ENCODE measurements at places on chromosomes 7 and 10. TPM values are rescaled to one million over a fixed set of nuclear protein-coding genes. Genes with fewer than 3 reads are reported as not detected.

The NUDT13 gene
- total RNA-seq, result 1.5 TPM

DNA sequence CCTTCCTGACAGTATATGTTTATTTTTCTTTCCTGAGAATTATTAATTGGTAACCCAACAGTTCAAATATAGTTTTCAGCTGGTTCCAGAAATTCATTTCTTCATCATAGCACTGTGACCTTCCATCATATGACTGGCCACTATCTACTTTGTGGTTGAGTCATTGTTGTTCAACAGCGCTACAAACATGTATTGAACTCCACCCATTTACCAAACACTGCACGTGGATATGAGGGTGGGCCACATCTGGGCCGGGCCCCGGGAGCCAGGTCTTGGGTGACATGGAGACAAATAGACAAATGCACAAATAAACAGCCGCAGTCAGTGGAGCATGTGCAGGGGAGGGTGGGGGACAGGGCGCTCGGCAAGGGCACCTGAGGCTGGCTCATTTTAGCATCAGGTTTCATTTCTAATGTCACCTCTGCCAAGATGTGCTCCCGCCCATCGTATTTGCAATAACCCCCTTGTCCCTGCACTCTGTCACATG lies 24.0 kb upstream of the EEPD1 start:
- peak; percentile 68 for DNase-seq
- H3K36me3 ChIP-seq, result no peaks in the 10 kb centered on the region
- peaks cover 31% of the 10 kb centered on the region for H3K4me1 ChIP-seq
- H3K4me3 ChIP-seq, result no peak overlapping the region
- peak overlapping the region; percentile 89 for H3K27ac ChIP-seq

The FAM25A gene
- total RNA-seq, result not detected

DNA sequence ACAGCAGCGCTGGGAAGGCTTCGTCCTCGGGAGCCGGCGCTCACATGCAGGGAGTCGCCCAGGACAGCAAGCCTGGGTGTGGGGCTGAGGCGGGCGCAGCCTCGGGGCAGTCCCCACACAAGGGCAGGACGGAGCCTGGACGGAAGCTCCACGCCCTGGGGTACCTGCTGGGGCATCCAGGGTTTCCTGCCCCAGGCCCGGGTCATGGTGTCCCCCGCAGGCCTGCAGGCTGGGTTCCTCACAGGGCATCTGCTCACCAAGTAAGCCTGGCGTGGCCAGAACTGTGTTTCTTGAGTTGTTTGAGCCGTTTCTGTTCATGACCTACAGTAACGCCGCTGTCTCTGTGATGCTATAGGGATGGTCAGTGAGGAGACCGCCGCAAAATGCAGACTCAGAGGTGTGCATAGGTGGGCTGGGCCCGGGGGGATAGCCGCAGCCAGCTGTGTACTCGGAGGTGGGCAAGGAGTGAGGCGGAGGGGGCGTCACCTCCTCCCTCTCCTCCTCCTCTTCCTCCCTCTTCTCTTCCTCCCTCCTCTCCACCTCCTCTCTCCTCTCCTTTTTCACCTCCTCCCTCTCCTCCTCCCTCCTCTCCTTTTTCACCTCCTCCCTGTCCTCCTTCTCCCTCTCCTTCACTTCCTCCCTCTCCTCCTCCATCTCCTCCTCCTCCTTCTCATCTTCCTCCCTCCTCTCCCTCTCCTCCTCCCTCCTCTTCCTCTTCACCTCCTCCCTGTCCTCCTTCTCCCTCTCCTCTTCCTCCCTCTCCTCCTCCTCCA lies 438.9 kb downstream of the DNAJB6 start:
- H3K27me3 ChIP-seq, result no peaks in the 10 kb centered on the region
- H3K4me3 ChIP-seq, result no peak overlapping the region
- no peak for DNase-seq
- no peak overlapping the region for H3K27ac ChIP-seq

DNA sequence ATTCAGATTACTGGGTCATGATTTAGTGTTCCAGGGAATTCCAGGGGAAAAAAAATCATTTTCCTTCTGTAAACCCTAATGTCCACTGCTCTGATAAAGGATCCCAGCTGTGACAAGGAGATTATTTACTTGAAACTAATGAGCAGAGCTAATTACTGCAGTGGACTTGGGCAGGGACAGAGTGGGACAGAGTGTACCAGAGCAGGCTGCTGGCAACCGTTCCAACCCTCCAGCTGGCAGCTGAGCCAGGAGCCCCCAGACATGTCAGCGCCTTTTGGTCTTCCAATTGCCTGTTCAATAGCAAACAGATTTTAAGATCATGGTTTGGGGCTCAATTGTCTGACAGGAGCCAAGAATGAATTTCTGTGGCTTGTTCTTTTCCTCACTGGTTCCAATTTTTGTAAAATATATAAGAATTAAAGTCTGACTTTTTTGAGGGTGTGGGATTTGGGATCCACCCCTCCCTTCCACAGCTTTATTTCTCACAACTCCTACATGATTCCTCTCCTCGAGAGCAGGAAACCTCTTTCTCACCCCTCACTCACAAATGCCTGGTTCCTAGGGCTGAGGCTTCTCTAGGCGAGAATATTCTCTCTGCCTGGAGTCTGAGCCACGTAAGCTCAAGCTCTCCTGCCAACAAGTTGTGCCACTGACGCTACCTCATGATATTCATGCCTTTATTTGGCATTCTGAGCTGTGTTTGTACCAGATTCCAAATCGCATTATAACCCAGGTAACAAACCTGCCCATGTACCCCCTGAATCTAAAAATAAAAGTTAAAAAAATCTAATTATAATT lies 20.6 kb upstream of the FAM180A start:
- peak; percentile 57 for DNase-seq
- H3K27me3 ChIP-seq, result no peaks in the 10 kb centered on the region
- H3K27ac ChIP-seq, result peak overlapping the region; percentile 61

DNA sequence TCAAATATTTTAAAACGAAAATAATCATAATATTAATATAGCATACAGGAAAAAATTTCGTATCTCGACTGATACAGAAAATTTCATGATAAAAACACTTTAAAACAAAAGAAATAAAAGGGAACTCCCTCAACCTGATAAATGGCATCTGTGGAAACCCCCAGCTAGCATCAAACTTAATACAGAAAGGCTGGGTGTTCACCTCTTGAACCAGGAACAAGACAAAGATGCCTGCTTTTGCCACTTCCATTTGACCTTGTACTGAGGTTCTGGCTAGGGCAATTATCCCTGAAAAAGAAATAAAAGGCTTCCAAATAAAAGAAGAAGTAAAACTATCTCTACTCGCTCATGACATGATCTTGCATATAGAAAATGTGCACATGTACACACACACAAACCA lies 2.5 kb upstream of the ALOX5 start:
- no peaks in the 10 kb centered on the region for H3K27me3 ChIP-seq
- DNase-seq, result no peak
- peaks cover 20% of the 10 kb centered on the region for H3K4me1 ChIP-seq
- H3K36me3 ChIP-seq, result no peaks in the 10 kb centered on the region
- no peak overlapping the region for H3K4me3 ChIP-seq

The PTPRN2 gene
- total RNA-seq, result 2.6 TPM

DNA sequence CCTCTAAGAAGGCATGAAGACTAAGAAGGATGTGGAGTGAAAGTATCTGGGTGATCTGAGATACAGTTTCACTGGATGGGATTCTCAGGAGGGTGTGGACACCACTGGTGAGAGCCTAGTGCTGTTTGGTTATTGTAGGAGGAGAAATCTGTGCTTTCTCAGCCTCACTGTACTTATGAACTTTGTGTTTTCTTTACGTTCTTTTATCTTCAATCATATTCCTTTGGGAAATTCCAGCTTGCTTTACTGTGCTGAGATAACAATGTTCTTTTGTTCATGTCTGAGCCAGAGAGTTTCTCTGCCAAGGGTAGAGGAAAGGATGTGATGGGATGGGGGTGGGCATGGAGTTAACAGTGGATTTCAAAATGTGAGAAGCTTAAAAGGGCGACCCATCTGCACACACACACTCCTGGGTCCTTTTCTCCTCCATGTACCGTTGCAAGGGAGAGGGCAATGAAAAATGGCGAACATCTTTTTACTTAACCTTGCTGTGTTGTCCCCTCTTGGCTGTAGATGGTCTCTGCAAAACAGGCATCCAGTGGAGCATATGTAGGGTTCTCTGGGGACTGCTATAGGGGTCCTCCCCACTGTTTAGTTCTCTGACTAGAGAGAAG lies 25.0 kb upstream of the TAX1BP1 start:
- no peak for DNase-seq
- H3K36me3 ChIP-seq, result no peaks in the 10 kb centered on the region
- no peaks in the 10 kb centered on the region for H3K4me1 ChIP-seq

Measured in right atrium auricular region (tissue), 2 donors.